Esophagus muscularis mucosa (tissue), 4 donors: ENCODE measurements at places on chromosomes 3 and 15. TPM values are rescaled to one million over a fixed set of nuclear protein-coding genes. Genes with fewer than 3 reads are reported as not detected.
A peak's percentile ranks its signal among the peaks of the same experiment; 100 is the strongest.

DNA sequence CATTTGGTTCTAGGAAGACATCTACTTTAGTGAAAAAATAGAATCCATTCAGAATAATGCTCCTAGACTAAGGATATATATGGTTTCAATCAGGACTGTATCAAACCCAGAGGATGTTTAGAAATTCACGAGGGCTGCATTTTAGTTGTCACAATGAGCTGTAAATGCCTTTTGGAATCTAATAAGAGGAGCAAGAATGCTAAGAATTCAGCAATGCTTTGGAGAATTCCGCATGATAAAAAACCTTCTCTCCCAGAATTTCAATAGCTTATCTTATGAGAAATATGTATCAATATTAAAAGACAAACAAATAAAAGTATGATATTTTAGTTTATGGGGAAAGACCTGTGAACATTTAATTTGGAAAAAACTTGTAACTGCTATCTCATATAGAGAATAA, 885.1 kb downstream of the ZPLD1 start:
- no peak for DNase-seq
- H3K27ac ChIP-seq, result no peak overlapping the region
- no peaks in the 10 kb centered on the region for H3K4me1 ChIP-seq
- no peaks in the 10 kb centered on the region for H3K27me3 ChIP-seq
- H3K36me3 ChIP-seq, result no peaks in the 10 kb centered on the region

GRCh38 chr3:38039101-38039898, at the start of gene DLEC1:
DLEC1 (plus strand) TSS chr3:38039208; CDS start chr3:38039226, 18 bp downstream.
- peak; percentile 89 for DNase-seq
- H3K4me3 ChIP-seq, result peak within 1 kb of the TSS; percentile 64
- H3K4me1 ChIP-seq, result peaks cover 15% of the 10 kb centered on the region
- H3K27ac ChIP-seq, result no peak within 1 kb of the TSS
- no peaks in the 10 kb centered on the region for H3K36me3 ChIP-seq
- no peaks in the 10 kb centered on the region for H3K27me3 ChIP-seq

The DLL4 gene
- total RNA-seq, result 8.2 TPM

The THOC7 gene
- total RNA-seq, result 102 TPM

The TMEM158 gene
- total RNA-seq, result 1.2 TPM

The TMC3 gene
- total RNA-seq, result 0.42 TPM

DNA sequence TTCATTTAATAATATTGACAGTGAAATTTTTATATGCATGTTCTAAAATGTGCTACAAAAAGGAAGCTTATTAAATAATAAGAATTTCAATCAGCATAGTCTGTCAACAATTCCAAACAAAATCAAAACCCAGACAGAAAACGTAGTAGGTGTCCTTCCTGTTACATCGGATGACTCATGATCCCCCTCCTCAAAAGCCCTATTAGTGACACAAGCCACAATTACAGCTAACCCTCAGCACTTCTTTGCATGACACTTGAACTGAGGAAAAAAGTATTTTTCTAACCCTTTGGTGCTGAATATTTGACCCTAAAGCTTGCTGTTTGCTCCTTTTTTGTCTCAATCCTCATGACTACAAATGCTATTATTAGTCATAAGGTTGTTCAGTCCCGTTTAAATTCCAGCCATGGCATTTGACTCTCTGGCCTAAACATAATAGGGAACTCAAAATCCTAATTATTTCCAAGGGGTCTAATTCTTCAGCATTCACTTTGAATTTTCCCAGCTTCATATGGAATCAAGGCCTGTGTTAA, 78.1 kb downstream of the COL8A1 start:
- no peak overlapping the region for H3K27ac ChIP-seq
- no peaks in the 10 kb centered on the region for H3K36me3 ChIP-seq
- H3K27me3 ChIP-seq, result no peaks in the 10 kb centered on the region
- H3K4me1 ChIP-seq, result peaks cover 8% of the 10 kb centered on the region

DNA sequence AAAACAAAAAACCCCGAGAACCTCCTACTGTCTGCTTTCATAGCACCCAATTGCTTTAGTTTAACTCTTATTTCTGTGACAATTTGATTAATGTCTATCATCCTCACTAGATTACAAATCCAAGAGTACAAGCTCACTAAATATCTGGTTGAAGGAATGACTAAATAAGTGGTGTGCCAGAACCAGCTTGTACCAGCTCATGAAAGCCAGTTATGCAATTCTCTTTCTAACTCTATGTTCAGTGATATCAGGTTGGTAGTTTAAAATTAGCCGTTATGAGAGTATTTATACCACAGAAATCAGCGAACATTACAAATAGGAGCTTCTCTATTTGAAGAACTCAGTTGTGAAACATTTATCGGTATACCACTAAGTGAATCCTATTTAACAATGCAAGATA, 137.2 kb upstream of the MITF start:
- H3K27ac ChIP-seq, result no peak overlapping the region
- no peaks in the 10 kb centered on the region for H3K4me1 ChIP-seq
- H3K4me3 ChIP-seq, result no peak overlapping the region
- H3K27me3 ChIP-seq, result no peaks in the 10 kb centered on the region
- DNase-seq, result no peak

The GPR149 gene
- total RNA-seq, result not detected

DNA sequence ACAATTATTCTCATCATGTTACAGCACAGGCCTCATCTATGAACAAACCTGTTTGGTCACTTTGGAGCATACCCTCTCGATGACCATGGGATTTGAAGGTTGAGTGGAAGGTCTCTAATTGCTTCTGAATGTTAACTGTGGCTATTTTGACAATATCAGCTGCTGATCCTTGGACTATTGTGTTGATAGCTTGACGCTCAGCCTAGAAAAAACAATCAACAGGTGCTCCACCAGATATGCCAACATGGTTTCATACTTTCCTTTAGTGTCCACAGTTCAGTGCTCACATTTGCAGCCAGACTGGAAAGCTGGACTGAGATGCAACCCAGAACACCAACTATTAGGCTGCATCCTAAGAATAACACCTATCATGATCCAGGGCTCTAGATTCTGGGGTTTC, 109.7 kb downstream of the POLQ start:
- no peak overlapping the region for H3K27ac ChIP-seq
- no peaks in the 10 kb centered on the region for H3K4me1 ChIP-seq
- DNase-seq, result no peak

The ZBED2 gene
- not detected for total RNA-seq

GRCh38 chr15:98649472-98650416, 1.4 kb downstream of the IGF1R start:
- no peaks in the 10 kb centered on the region for H3K36me3 ChIP-seq
- peak overlapping the region; percentile 97 for H3K27ac ChIP-seq
- peak; percentile 87 for DNase-seq
- H3K4me3 ChIP-seq, result peak overlapping the region; percentile 92

The CAV3 gene
- total RNA-seq, result not detected

The RLBP1 gene
- total RNA-seq, result 0.52 TPM

The MRAS gene
- total RNA-seq, result 35.6 TPM

GRCh38 chr3:175389560-175389959, 530.4 kb downstream of the NAALADL2 start:
- H3K4me1 ChIP-seq, result no peaks in the 10 kb centered on the region
- no peak for DNase-seq
- no peak overlapping the region for H3K4me3 ChIP-seq
- no peaks in the 10 kb centered on the region for H3K27me3 ChIP-seq
- no peak overlapping the region for H3K27ac ChIP-seq
- no peaks in the 10 kb centered on the region for H3K36me3 ChIP-seq

DNA sequence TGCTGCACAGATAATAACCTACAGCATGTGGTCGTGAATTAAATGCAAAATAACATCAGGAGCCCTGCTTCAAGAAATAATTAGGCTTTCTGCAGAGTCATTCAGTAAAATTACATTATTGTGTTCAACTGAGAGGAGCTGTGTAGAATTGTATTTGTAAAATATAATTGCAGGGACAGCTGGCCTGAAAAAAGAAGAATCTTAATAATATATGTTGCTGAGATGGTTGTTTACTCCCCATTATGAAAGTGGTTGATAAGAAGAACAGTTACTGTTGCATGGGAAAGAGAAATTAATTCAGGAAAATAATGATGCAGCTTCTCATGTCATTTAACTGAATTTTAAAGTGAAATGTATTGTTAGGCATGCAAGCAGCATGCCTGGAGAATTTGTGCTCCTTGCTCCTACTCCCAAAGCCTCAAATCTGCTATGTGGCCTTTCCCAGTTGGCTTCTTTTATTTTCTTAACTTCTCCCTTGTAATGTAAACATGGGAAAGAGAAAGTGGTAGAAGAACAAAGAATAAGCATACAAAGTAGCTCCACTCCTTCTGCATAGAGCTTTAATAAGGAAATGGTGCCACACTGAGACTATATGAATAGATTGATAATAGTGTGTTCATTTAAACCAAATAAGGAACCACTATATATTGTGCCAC, 100.1 kb downstream of the VGLL3 start:
- H3K4me1 ChIP-seq, result no peaks in the 10 kb centered on the region
- DNase-seq, result no peak
- H3K27me3 ChIP-seq, result no peaks in the 10 kb centered on the region
- H3K36me3 ChIP-seq, result no peaks in the 10 kb centered on the region
- no peak overlapping the region for H3K27ac ChIP-seq

The MNS1 gene
- total RNA-seq, result 0.45 TPM

DNA sequence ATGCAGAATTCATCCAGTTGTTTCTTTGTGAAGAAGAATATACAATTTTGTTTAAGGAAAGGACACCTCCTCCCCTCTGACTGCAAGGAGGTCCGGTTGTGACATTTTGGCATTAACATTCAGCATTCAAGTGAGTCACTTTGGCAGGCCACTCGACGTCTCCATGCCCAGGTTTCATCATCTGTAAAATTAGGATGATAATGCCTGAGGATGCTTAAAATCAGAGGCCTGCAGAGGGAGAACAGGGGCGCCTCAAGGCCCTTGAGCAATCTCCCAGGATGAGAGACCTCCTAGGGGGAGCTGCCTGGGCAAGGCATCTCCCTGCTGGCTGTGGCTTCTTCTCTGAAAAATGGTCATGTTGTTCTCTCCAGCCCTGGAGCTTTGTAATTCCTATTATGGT, 236.0 kb downstream of the CACNA2D3 start:
- no peak overlapping the region for H3K4me3 ChIP-seq
- DNase-seq, result no peak
- H3K27ac ChIP-seq, result no peak overlapping the region

DNA sequence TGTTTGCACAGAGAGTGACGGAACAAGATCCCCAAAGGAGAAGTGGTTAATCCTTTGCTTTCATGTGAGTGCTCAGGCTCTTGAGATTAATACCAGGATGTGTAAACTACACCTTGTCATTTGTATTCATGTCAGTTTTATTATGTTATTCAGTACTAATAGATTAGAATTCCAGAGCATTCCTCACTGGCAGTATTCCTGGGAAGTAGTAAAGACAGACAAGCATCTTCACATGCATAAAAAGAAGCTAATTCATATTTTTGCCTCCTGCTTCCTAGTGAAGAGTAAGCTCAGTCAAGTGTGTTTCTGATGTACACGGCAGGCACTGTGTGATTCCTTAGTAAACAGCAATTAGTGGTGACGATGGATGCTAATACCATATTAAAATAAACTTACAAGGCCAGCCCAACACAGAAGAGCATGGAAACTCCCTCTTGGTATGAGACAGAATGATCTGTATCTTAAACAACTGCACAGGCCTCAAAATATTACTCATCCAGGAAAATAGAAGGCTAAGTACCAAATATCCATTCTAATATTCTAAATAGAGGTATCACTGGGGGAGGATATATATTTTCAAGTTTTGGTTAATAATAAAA, 336.8 kb upstream of the MCTP2 start:
- DNase-seq, result no peak
- no peak overlapping the region for H3K4me3 ChIP-seq
- H3K36me3 ChIP-seq, result no peaks in the 10 kb centered on the region
- no peak overlapping the region for H3K27ac ChIP-seq
- peaks cover 8% of the 10 kb centered on the region for H3K4me1 ChIP-seq

- H3K27ac ChIP-seq, result no peak overlapping the region
- no peaks in the 10 kb centered on the region for H3K36me3 ChIP-seq
- no peaks in the 10 kb centered on the region for H3K4me1 ChIP-seq
- no peaks in the 10 kb centered on the region for H3K27me3 ChIP-seq
Measured at GRCh38 chr3:148079370-148079769, 618.3 kb upstream of the AGTR1 start.

The STARD5 gene
- 3.7 TPM for total RNA-seq

The MESP1 gene
- total RNA-seq, result 2.8 TPM

The HDDC3 gene
- 7.9 TPM for total RNA-seq

DNA sequence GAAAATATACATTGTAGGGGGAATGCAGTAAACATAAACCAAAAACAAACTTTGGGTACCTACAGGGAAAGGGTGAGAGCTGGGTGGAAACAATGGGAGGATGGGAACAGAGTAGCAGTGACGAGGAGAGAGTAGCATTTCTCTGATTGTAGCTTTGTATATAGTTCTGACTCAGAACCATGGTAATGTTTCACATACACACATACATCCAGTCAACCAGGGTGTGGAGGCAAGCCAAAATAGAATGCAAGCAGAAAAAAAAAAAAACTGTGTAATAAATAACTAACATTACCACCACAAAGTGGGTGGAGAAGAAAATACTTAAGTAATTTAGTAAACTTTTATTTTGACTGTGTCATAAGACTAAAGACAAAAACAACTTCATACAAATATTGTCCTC, 27.2 kb downstream of the BCL2A1 start:
- H3K36me3 ChIP-seq, result no peaks in the 10 kb centered on the region
- H3K27me3 ChIP-seq, result peaks cover 28% of the 10 kb centered on the region
- no peak overlapping the region for H3K4me3 ChIP-seq
- no peak overlapping the region for H3K27ac ChIP-seq
- no peak for DNase-seq

DNA sequence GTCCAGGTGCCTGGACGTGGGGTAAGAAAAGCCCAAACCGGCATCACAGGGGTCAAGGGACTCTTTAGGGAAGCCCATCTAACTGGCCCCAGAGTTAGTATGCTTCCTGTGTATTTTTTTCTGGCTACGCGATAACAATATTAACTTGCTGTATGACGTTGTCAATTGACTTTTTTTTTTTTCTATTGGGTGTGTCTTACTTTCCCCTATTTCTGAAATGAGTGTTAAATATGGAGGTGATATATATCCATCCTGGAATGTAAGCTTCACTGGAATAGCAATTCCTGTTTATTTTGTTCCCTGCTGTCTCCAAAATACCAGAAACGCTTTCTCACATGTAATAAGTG, 598 bp upstream of the GMNC start:
- peaks cover 21% of the 10 kb centered on the region for H3K4me1 ChIP-seq
- peak overlapping the region; percentile 74 for H3K4me3 ChIP-seq
- H3K27me3 ChIP-seq, result no peaks in the 10 kb centered on the region
- no peak for DNase-seq
- peak overlapping the region; percentile 89 for H3K27ac ChIP-seq

DNA sequence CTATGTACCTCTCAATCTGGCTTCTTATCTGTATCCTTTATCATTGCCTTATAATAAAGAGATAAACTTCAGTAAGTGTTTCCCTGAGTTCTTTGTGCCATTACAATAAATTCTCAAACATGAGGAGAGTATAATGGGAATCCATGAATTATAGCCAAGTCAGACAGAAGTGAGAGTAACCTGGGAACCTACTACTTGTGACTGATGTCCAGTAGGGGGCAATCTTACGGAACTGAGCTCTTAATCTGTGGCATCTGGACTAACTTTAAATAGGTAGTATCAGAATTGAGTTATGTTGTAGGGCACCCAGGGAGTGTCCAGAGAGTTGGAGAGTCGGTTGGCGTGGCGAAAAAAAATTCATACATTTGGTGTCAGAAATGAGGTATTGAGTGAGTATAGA, 542.6 kb downstream of the ZBBX start:
- DNase-seq, result no peak
- H3K4me3 ChIP-seq, result no peak overlapping the region
- H3K27me3 ChIP-seq, result no peaks in the 10 kb centered on the region
- H3K27ac ChIP-seq, result no peak overlapping the region
- no peaks in the 10 kb centered on the region for H3K4me1 ChIP-seq

GRCh38 chr3:138367911-138368310, 19.5 kb downstream of the MRAS start:
- H3K27ac ChIP-seq, result no peak overlapping the region
- peaks cover 73% of the 10 kb centered on the region for H3K4me1 ChIP-seq
- peaks cover 4% of the 10 kb centered on the region for H3K36me3 ChIP-seq
- DNase-seq, result no peak
- H3K27me3 ChIP-seq, result no peaks in the 10 kb centered on the region
